ENCODE measurements at places on chromosomes 2 and 18. TPM values are rescaled to one million over a fixed set of nuclear protein-coding genes. Genes with fewer than 3 reads are reported as not detected.

GRCh38 chr18:68414407-68414806, 300.5 kb downstream of the TMX3 start:
- DNase-seq, result no peak

GRCh38 chr2:113185664-113186432, 12.1 kb downstream of the PSD4 start:
- DNase-seq, result peak; percentile 88

DNA sequence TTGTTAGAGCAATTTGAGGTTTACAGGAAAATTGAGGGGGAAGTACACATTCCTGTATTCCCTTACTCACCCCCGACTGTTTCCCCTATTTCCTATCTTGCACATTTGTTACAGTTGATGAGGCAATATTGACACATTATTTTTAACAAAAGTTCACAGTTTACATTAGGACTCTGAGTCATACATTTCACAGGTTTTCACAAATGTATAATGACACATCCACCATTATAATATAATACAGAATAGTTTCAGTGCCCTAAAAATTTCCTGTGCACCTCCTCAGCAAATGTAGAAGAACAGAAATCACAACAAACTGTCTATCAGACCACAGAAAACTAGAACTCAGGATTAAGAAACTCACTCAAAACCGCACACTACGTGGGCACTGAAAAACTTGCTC, 160.6 kb upstream of the RMP24 start:
- DNase-seq, result no peak

Gene UPP2
- not detected for total RNA-seq

- DNase-seq, result no peak
Observed at GRCh38 chr2:151860613-151861146, 32.5 kb upstream of the ARL5A start.

Gene ATP5F1A
- 254 TPM for total RNA-seq

DNA sequence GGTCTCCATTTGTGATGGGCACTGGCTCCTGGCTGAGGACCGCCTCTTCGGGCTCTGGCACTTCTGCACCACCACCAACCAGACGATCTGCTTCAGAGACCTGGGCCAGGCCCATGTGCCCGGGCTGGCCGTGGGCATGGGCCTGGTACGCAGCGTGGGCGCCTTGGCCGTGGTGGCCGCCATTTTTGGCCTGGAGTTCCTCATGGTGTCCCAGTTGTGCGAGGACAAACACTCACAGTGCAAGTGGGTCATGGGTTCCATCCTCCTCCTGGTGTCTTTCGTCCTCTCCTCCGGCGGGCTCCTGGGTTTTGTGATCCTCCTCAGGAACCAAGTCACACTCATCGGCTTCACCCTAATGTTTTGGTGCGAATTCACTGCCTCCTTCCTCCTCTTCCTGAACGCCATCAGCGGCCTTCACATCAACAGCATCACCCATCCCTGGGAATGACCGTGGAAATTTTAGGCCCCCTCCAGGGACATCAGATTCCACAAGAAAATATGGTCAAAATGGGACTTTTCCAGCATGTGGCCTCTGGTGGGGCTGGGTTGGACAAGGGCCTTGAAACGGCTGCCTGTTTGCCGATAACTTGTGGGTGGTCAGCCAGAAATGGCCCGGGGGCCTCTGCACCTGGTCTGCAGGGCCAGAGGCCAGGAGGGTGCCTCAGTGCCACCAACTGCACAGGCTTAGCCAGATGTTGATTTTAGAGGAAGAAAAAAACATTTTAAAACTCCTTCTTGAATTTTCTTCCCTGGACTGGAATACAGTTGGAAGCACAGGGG, 5.5 kb downstream of the TMEM37 start:
- no peak for DNase-seq

GRCh38 chr2:164242409-164242808, 378.9 kb downstream of the GRB14 start:
- no peak for DNase-seq

DNA sequence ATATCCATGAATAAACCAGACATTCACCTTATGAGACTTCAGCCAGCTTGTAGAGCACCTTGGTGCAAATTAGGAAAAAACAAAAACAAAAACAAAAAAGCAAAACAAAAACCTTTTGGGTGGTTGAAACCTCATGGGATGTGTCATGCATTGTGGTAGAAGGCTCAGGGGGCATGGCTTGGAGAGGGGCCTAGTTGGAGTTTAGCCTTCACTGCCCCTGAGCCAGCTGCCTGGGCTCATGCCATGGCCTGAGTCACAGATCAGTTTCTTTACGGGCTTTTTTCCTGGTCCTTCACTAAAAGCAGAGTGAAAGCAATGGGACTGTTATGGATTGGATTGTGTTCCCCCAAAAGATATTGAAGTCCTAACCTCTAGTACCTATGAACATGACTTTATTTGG, 22.0 kb upstream of the DAPL1 start:
- no peak for DNase-seq

DNA sequence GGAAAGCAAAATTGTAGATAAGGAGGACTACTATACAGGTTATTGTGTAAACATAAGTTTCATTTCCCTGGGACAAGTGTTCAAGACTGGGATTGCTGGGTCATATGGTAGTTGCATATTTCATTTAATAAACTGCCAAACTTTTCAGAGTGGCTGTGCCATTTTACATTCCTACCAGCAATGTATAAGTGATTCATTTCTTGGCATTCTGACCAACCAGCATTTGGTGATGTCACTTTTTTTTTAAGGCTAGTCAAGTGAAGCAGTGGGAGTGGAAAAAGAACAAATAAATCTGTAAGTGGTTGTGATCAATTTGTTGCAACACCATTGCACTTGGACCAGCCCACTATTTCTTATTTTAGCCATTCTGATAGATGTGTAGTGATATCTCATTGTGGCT, 5.2 kb upstream of the CHCHD5 start:
- no peak for DNase-seq

GRCh38 chr2:216131175-216131926, 22.2 kb downstream of the XRCC5 start:
- DNase-seq, result no peak

- DNase-seq, result no peak
Observed at GRCh38 chr2:188659656-188660406, 314.3 kb upstream of the COL3A1 start.

Gene SCN9A
- total RNA-seq, result 10.5 TPM

Gene GFPT1
- 68.2 TPM for total RNA-seq

DNA sequence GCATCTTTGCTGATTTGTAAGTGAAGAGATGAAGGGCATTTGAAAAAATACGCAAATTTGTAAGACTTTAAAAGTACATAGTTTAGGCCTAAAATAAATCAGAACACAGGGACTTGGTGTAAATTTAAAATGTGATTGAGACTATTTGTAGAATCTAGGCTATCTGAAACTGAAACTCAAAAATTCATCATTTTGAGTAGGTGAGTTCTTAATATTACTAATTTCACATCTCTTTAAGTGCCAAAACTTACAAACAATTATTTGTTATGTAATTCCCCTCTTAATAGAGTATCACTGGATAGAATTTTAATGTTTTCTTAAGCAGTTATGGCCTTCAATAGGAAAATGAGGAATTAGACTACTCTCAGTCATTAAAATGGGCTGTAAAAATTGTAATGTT, 14.0 kb upstream of the HRH4 start:
- DNase-seq, result no peak

DNA sequence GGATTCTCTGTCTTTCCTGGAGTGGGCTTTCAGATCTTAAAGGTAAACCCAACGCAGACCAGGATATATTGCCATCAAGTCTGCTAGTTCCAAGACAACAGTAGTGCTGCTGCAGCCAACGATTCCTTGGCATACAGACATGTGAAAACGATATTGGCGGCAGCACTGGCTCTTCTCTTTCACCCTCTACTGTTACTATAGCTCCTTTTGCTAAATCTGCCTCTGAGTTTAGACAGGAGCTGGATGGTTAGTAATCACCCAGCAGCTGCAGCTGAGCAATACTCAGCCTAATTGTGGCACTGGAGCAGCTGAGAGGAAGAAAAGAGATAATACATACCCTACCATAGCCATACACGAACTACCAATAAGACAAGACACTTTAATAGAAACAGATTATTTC, 4.0 kb downstream of the YES1 start:
- DNase-seq, result no peak

DNA sequence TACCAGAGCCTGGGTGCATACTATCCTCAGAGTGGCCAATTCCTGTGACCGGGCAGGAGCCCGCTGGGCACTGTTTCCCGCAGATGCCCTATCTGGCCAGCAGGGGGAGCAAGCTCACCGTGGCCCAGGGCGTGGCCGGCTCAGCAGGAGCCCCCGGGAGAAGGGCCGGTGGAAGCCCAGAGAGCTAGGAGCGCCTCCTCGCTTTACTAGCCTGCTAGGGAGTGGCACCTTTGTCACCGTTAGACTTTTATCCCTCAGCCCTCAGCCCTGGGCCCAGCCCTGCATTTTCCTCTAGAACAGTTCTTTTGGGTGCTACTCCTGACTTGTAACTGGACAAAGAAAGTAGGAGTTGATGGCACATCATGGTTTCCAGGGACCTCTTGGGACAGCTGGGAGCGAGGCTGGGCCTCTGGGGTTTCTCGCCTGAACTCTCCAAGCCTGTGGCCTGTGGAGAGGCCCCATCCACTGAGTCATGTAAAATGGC, 24.0 kb downstream of the TMEM177 start:
- DNase-seq, result peak; percentile 86

DNA sequence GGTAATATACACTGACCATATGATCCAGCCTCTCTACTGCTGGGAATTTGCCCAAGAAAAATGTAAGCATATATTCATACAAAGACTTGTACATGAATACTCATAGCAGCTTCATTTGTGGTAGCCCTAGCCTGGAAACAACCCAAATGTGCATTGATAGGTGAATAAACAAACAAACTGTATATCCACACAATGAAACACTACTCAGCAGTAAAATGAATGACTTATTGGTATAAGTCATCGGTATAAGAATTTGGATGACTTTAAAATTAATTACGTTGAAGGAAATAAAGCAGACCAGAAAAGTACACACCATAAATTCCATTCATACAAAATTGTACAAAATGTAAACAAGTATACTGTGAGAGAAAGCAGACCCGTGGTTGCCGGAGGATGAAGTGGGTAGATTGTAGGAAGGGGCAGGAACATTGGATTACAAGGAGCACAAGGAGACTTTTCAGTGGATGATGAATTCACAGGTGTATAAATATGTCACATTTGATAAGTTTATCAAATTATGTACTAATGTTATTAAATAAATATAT, 376.7 kb downstream of the TDRD15 start:
- no peak for DNase-seq

GRCh38 chr2:103982691-103983090, 871.2 kb upstream of the POU3F3 start:
- no peak for DNase-seq

DNA sequence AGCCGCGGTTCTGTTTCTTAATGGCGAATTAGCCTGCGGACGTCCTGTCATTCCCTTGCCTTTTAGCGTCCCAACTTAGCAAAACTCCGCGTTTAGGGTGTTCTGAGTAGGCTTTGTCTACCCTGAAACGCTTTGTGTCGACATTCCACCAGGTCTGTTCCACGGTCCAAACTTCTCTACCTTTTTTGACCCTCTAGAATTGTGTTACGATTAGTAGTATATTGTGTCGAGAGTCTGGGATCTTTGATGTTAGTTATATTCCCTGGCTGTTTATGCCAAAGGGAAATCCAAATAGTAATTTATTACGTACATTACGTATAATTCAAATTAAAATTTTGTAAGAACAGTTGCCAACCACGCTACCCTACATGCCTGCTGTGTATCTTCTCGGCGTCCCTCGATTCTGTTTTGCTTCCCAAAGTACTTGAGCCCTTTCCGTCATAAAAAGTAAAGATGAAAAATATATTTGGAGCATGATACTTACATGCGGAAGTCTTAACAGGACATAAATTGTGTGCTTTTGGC, 495 bp upstream of the TTC32 start:
- DNase-seq, result no peak

DNA sequence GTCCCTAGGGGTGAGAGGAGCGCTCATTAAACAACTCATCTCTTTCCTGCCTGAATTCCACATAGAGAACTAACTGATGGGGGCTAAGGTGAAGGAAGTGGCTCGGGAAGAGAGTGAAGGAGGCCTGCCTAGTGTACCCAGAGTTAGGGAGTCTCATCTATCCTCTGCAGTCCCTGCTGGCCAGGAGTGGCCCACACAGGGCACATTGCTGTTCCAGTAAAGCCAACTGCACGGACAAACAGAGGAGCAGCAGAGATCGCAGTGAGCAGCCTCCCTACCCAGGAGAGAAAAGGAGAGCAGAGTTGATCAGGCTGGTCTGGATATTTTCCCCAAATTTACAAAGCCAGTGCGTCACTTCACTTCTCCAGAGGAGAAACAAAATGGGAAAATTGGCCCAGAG, 16.9 kb upstream of the FN1 start:
- no peak for DNase-seq

- no peak for DNase-seq
Observed at GRCh38 chr2:150259746-150260145, 227.7 kb downstream of the RND3 start.

Gene HRH4
- 1.7 TPM for total RNA-seq

Gene CCDC68
- 20.8 TPM for total RNA-seq

DNA sequence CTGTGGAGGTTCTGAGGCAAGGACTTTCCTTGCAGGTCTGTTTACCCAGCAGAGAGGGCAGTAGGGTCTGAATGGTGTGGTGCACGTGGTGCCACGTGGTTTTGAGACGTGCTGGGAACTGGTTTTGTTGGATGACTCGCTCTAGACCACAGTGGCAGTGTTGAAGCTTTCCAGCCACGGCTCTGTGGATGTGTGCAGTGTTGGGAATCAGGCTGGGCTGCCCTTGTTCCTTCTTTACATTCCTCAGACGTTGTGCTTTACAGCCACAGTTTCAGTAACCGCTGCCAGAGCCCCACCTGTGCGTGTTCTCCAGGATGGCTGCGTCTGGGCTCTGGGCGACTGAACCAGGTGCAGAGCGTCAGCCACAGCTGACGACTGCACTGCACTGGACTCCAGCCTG, 8.2 kb downstream of the CTDP1 start:
- no peak for DNase-seq

Gene FEV
- total RNA-seq, result not detected

Gene C1QL2
- total RNA-seq, result not detected

Gene PCARE
- total RNA-seq, result 0.55 TPM

Gene DNER
- 0.14 TPM for total RNA-seq

GRCh38 chr18:79394534-79395307, 1.0 kb upstream of the NFATC1 start:
- DNase-seq, result peak; percentile 75

GRCh38 chr2:34652636-34653035, 1053.5 kb upstream of the FAM98A start:
- no peak for DNase-seq

Gene FBXO36
- 1.8 TPM for total RNA-seq

Data from upper lobe of right lung (tissue), 1 donor.